ENCODE measurements at places on chromosomes 2 and 18. TPM values are rescaled to one million over a fixed set of nuclear protein-coding genes. Genes with fewer than 3 reads are reported as not detected.
A peak's percentile ranks its signal among the peaks of the same experiment; 100 is the strongest.

LONRF2 gene
- 2.9 TPM for total RNA-seq

NYAP2 gene
- total RNA-seq = under 0.01 TPM

DNA sequence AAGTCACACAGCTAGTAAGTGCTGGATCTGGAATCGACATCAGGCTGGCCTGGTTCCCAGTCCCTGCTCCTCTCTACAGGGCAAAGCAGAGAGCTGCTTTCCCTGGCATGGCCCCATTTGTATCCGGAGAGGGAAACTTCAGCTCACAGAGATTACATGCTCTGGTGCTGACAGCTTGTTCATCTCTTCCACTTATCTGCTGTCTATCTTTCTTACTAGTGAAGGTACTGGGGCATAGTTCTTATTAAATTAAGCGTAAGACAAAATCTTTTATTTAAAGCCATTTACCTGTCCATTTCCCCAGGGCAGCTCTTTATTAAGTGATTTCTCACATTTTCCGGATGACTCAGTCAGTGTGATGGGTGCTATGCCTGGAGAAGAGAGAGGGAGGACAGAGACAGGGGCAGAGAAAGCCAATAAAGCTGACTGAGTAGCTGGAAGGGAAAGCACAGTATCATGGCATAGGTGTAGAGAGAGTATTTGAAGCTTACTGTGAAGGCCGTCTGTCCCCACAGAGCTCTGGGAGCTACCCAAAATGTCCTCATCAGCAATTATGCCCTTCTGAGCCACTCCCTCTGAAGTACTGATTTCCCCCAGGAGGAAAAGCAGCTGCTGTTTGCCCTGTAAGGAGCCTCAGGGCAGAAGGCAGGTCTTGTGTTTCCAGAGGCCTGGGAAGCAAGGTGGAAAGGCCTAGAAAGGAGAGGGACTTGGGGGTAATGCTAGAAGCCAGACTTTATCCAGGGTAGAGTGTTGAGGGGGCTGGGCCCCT, 44.1 kb upstream of the EPAS1 start:
- DNase-seq = no peak
- no peak overlapping the region for H3K27ac ChIP-seq
- H3K4me1 ChIP-seq = no peaks in the 10 kb centered on the region
- H3K4me3 ChIP-seq = no peak overlapping the region

DNA sequence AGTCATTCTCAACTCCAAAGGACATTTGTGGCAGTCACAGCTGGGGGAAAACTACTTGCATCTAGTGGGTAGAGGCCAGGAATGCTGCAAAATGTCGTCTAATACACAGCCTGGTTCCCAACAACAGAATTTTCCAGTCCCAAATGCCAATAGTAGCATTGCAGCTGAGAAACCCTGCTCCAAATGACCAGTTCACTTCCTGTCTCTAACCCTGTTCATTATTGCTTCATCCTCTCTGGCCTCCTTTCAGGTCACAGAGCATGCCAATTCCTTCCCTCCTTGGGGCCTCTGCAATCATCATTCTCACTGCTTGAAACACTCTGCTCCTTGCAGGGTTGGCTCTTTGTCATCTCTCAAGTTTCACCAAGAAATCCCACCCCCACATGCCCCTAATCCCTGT, 139.1 kb downstream of the IRS1 start:
- no peak overlapping the region for H3K4me3 ChIP-seq
- peaks cover 22% of the 10 kb centered on the region for H3K4me1 ChIP-seq

- no peak overlapping the region for H3K27ac ChIP-seq
- no peaks in the 10 kb centered on the region for H3K36me3 ChIP-seq
- DNase-seq = no peak
Observed at GRCh38 chr18:28786926-28787325, 610.0 kb upstream of the CDH2 start.

DNA sequence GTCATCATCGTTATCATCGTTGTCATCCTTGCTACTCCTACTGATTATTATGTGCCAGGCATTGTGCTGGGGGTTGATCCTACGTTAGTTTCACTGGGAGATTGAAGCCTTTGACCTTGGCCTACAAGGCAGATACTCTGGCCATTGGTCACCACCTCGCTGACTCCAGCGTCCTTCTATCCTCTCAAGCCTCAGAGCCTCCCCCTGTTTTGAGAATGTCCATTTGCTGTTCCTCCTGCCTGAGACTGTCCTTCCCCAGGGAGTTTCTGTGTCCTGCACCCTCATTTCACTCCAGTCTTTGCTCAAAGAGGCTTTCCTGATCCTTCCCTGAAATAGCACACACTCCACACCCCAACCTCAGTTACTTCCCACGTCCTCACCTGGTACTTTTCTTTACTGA, 57.8 kb downstream of the ACAA2 start:
- peaks cover 14% of the 10 kb centered on the region for H3K27me3 ChIP-seq
- no peaks in the 10 kb centered on the region for H3K4me1 ChIP-seq
- H3K4me3 ChIP-seq = no peak overlapping the region
- no peaks in the 10 kb centered on the region for H3K36me3 ChIP-seq
- no peak overlapping the region for H3K27ac ChIP-seq

DNA sequence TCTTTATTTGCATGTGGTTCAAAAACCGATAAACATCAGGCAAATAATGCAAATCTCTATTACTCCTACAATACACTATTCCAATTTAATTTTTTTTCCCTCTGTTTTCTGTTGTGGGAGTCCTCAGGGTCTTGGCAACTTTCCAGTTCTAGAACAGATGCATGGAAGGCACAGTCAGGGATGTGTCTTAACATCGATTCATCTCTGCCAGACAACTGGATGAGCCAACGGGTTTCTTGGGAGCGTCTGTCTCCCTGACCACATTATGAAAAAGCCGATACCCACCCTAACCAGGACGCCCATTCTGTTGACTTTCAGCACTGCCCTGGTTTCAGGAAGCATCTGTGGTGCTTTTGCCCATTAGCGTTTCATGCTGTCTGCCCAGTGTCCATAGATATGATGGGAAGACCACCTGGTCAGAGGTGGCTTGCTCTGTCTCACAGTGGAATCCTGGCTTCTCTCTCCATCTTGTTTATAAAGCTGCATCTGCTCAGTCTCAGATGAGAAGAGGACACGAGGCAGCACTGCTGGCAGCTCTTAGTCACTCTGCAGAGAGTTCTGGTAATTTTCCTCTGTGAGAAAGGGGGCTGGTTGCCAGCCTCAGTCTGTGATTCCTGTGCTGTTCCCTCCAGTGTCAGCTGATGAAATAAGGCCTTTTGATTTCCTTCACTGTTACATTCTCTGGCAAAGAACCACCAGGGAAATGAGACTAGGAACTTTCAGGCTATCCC, 57.9 kb upstream of the KCNE4 start:
- H3K27me3 ChIP-seq = no peaks in the 10 kb centered on the region
- peak overlapping the region; percentile 25 for H3K27ac ChIP-seq
- H3K4me3 ChIP-seq = no peak overlapping the region
- H3K36me3 ChIP-seq = no peaks in the 10 kb centered on the region
- peak; percentile 90 for DNase-seq

DNA sequence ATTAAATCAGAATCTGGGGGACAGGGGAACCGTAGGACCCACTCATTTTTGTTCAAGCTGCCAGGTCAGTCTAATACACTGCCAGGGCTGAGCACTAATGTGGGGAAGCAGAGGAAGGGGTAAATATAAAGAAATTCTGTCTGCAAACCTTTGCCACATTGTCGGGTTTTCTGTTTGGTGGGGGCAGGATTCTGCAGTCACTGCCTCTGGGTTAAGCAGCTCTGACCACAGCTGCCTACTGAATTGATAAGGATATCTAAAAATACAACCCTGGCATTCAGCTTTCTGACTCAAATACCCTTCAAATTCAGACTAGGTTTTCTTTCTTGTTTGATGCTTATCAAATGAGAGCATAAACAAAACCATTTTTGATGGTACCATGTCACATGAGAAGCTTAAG, 6.0 kb downstream of the DNER start:
- no peak for DNase-seq
- no peaks in the 10 kb centered on the region for H3K4me1 ChIP-seq
- no peaks in the 10 kb centered on the region for H3K36me3 ChIP-seq
- no peak overlapping the region for H3K4me3 ChIP-seq
- peaks cover 19% of the 10 kb centered on the region for H3K27me3 ChIP-seq
- no peak overlapping the region for H3K27ac ChIP-seq

- no peaks in the 10 kb centered on the region for H3K27me3 ChIP-seq
- H3K36me3 ChIP-seq = no peaks in the 10 kb centered on the region
- no peak overlapping the region for H3K4me3 ChIP-seq
- H3K4me1 ChIP-seq = peaks cover 4% of the 10 kb centered on the region
Observed at GRCh38 chr18:59846814-59847490, 52.8 kb upstream of the PMAIP1 start.

DNA sequence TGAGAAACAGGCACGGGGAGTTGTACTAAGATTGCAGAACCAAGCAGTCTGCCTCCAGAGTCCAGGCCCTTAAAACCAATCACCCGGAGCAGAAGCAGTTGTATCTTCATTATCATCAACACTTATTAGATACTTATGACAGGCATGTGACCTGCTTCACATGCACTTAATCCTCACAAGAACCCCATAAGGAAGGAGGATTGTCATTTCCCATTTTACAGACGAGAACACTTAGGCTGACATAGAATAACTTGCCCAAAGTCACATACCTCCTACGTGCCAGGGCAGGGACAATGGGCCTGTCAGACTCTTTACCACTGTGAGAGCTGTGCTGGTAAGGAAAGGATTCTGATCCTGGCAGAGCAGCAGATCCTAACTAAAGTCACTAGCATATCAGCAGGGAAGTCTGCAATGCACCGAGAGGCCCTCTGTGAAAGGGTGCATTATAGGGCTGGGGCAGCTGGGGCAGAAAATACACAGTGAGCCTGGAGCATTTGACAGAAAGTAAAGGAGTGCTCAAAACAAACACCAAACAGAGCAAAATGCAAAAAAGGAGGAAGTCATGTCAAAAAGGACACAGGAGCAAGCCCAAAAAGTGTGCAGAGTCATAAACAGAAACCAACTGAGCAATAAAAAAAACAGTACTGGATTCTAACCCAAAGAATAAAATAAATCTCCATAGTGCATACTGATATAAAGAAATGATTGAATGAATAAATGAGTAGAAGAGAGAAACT, 55.9 kb upstream of the SP3 start:
- H3K27ac ChIP-seq = no peak overlapping the region
- H3K27me3 ChIP-seq = no peaks in the 10 kb centered on the region
- peaks cover 11% of the 10 kb centered on the region for H3K4me1 ChIP-seq
- DNase-seq = no peak
- H3K4me3 ChIP-seq = no peak overlapping the region
- H3K36me3 ChIP-seq = no peaks in the 10 kb centered on the region

DNA sequence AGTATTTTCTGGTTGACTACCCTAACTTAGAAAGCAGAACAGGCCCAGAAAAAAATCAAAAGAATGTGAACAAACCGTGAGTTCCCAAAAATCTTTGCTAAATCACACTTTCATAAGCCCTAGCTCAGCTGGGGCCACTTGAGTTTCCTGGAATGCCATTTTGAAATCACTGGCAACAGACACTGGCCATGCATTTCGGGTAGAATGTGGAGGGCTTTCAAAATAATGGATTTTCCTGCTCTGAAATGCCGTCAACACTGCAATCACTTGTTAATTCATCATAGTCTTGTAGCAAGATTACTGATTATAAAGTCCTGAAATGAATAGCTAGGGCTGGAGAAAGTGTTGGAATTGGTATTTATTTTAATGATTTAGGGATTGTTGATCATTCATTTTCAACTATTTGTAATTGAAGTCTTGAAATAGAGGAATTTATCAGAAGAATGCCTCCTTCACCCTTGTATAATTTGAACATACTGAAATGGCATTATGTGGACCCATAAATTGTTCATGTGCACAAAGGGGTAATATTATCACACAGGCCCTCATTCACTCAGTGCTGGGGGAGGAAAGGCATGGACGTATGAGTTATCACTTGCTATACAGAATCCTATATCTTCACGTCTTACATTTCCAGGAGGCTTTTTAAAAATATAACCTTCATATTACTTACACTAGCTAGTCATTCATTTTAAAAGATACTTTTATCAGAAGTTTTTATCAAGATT, 134.8 kb downstream of the DTNA start:
- no peak for DNase-seq
- no peaks in the 10 kb centered on the region for H3K36me3 ChIP-seq
- no peaks in the 10 kb centered on the region for H3K27me3 ChIP-seq
- no peak overlapping the region for H3K27ac ChIP-seq
- no peak overlapping the region for H3K4me3 ChIP-seq
- no peaks in the 10 kb centered on the region for H3K4me1 ChIP-seq

Data from stomach (tissue), 19 donors.